ENCODE measurements at places on chromosomes 4 and X. TPM values are rescaled to one million over a fixed set of nuclear protein-coding genes. Genes with fewer than 3 reads are reported as not detected.

GRCh38 chr4:102500352-102500695 is 835 bp upstream of the NFKB1 start:
- H3K27ac ChIP-seq = peak overlapping the region; percentile 71
- no peak for DNase-seq
- peak overlapping the region; percentile 79 for H3K4me3 ChIP-seq
- no peaks in the 10 kb centered on the region for H3K27me3 ChIP-seq
- H3K4me1 ChIP-seq = peaks cover 12% of the 10 kb centered on the region

DNA sequence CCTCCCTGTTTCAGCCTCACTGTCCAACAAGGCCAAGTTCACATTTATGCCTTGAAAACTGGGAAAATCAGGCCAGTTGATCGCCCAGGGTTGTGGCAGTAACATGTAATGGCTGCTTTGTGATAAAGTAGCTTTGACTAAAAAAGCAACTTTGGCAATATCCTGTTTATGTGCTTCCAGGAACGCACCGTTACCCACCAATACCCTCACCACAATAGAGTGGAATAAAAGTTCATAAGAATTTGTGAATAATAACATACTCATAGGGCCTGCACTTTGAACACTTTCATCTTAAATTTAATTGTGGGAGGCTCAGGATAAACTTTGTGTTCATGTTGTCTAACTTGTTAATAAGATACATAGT is 80.7 kb upstream of the MAML3 start:
- no peaks in the 10 kb centered on the region for H3K4me1 ChIP-seq
- no peak overlapping the region for H3K27ac ChIP-seq
- DNase-seq = no peak
- H3K27me3 ChIP-seq = no peaks in the 10 kb centered on the region
- H3K36me3 ChIP-seq = no peaks in the 10 kb centered on the region

DNA sequence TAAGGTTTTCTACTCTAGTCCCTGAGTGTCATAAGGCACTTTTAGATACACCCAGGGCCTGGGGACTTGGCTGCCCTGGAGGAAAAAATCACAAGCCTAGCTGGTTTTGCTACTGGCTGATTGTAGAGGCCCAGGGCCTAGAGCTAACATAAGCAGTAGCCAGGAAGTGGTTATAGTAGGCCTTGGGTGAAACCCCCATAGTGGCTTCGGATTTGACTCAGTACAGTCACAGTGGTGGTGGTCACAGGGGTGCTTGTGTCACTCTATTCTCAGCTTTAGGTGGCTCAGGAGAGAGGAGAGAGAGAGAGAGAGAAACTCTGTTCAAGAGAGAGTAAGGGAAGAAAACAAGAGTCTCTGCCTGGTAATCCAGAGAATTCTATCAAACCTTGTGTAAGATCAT is 194.5 kb upstream of the EDA2R start:
- H3K4me1 ChIP-seq = no peaks in the 10 kb centered on the region
- H3K36me3 ChIP-seq = no peaks in the 10 kb centered on the region
- H3K27me3 ChIP-seq = no peaks in the 10 kb centered on the region
- no peak for DNase-seq

The COL4A6 gene
- total RNA-seq = 0.28 TPM

The MFAP3L gene
- total RNA-seq = 7.9 TPM

DNA sequence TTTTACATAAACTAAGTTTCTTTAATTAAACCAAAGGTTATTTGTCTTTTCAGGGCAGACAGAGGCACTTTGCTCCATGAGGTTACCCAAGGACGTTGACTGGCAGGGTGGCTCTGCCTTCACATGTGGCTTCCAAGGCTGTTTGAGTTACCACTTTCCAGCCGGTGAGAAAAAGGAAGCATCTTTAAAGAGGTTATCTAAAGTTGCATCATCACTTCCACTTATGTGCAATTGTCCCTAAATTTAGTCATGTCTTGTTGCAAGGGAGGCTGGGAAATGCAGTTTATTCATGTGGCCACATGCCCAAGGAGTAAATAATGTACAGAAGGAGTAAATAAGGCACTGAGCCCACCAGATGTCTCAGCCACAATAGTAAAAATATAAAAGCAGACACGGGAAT is 29.0 kb upstream of the RAP1GDS1 start:
- H3K36me3 ChIP-seq = no peaks in the 10 kb centered on the region
- no peaks in the 10 kb centered on the region for H3K27me3 ChIP-seq
- H3K4me1 ChIP-seq = no peaks in the 10 kb centered on the region
- no peak overlapping the region for H3K27ac ChIP-seq

The SOD3 gene
- total RNA-seq = 1.0 TPM
